ENCODE measurements at places on chromosomes 2 and 18. TPM values are rescaled to one million over a fixed set of nuclear protein-coding genes. Genes with fewer than 3 reads are reported as not detected.

C1QL2 gene
- not detected for total RNA-seq

DIPK1C gene
- total RNA-seq = not detected

DNA sequence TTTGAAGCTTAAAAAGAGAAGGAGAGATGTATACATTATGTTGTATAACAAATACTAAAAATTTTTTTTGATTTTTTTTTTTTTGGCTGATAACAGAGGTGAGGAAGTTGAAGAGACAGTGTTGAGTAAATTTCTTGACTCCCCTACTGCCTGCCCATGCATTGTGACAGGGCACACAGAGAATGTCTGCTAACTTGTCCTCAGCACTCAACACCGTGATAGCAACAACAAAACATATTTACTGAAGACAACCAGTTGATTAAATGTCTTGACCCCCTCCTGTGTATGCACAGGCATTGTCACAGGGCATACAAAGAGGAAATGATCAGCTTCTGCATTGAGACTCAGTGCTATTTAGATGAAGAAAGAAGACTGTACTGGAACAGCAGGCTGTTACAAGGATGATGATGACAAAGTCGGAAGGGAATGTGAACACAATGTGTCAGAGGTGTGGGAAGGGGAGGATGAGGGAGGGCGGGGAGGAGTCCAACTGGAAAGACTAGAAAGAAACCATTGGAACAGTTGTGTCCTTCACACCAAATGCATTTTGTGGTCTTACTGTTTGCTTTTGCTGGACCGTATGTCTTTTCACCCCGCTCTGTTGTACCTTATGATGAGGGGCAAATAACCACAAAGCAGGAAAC lies 89.5 kb downstream of the CERS6 start:
- no peak overlapping the region for H3K4me3 ChIP-seq
- no peaks in the 10 kb centered on the region for H3K4me1 ChIP-seq
- H3K27me3 ChIP-seq = no peaks in the 10 kb centered on the region
- no peak overlapping the region for H3K27ac ChIP-seq
- H3K36me3 ChIP-seq = no peaks in the 10 kb centered on the region

DNA sequence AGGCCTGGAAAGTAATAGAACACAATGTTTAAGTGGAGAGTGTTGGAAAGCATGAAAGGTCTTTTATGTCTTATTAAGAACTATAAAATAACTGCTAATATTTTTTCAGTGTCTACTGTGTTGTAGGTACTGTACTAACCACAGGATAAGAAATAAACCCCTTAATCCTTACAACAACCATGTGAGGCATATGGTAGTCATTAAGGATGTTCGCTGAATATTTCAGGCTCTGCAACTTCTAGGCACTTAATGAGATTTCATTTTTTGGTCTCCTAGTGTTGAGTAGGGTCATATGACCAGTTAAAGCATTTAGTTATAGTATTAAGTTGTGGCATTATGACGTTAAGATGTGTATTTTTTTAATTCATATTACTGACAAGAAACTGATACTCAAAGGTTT lies 346.6 kb upstream of the KCNH7 start:
- H3K4me3 ChIP-seq = no peak overlapping the region
- no peak overlapping the region for H3K27ac ChIP-seq
- H3K4me1 ChIP-seq = no peaks in the 10 kb centered on the region
- no peaks in the 10 kb centered on the region for H3K36me3 ChIP-seq
- no peak for DNase-seq
- no peaks in the 10 kb centered on the region for H3K27me3 ChIP-seq

Data from fibroblast of lung (primary cell).